ENCODE measurements at places on chromosomes 5 and 9. TPM values are rescaled to one million over a fixed set of nuclear protein-coding genes. Genes with fewer than 3 reads are reported as not detected.

- no peaks in the 10 kb centered on the region for H3K27me3 ChIP-seq
- H3K27ac ChIP-seq = no peak overlapping the region
- no peak overlapping the region for H3K4me3 ChIP-seq
- peaks cover 19% of the 10 kb centered on the region for H3K36me3 ChIP-seq
Observed at GRCh38 chr5:176353533-176353932, 8.0 kb downstream of the KIAA1191 start.

DNA sequence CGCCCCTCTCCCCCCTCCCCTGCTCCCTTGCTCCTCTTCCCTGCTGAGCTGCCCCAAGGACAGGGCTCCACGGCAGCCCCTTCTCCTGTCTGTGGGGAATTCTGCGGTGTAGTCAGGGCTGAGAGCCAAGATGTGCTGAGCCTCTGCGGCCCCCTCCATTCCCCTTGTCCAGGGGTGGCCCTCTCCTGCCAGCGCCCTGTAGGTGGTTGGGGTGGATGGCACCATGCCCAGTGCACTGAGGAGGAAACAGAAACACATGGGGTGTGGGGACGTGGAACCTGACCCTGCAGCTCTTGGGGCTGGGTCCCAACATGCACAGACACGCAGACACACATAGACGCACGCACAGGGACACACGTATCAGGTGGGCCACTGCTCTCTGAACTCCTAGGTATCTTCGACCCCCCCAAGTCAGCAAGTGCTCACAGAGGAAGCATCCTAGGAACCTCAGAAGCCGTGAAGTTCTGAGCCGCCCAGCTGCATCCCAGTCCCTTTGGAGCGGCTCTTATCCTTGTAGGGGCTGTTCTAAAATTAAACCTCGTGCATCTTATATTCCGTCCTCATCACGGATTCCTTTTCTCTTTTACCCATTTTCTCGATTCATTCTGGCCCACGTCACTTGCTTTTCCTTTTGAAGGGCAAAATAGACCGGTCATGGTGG is 64.8 kb downstream of the HMCN2 start:
- no peak for DNase-seq
- no peak overlapping the region for H3K4me3 ChIP-seq
- H3K27ac ChIP-seq = no peak overlapping the region
- no peaks in the 10 kb centered on the region for H3K27me3 ChIP-seq
- H3K4me1 ChIP-seq = peaks cover 7% of the 10 kb centered on the region

Gene LCN15
- total RNA-seq = not detected

DNA sequence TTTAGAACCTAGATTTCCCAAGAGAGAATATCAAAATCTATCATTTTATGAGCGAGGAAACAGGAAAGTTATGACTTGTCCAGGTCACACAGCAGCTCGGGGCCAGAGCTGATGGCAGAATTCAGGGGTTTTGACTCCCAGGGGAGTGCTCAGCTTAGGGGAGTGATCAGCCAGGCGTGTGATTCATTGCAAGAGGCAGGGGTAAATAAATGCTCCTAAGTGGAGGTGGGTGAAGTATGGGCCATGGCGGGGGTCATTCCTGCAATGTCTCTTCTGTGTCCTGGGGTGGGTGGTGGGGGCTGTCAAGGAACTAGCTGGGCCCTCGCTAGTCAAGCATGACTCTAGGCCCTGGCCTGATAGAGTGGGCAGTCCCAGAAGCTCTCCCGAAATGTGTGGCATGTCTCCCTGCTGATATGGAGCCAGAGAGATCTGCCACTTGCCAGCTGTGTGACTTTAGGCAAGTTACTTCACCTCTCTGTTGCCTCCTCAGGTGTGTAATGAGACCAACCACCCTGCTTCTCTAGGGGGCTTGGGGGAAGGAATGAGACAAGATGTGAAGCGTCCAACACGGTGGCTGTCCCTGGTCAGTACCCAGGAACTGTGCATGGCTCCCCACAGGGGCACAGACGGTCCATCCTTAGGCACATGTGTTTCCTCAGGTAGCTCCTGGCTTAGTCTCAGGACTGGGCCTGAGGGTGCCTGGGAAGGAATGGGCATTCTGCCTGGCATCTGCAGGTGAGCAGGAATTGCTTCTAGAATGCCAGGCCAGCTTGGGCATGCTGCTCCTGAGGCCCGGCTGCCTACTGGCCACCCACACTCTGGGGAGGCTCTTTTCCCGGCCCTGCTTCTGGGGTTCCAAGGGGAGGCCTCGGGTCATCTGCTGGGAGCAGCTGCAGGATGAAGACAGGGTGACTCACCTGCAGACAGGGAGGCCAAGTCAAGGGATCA is 36.5 kb upstream of the SH3PXD2B start:
- H3K27me3 ChIP-seq = no peaks in the 10 kb centered on the region
- H3K4me3 ChIP-seq = no peak overlapping the region
- no peaks in the 10 kb centered on the region for H3K4me1 ChIP-seq
- H3K27ac ChIP-seq = no peak overlapping the region

GRCh38 chr9:129272348-129273025 is 94.4 kb upstream of the IER5L start:
- H3K36me3 ChIP-seq = no peaks in the 10 kb centered on the region
- H3K27ac ChIP-seq = no peak overlapping the region
- DNase-seq = peak; percentile 13
- no peaks in the 10 kb centered on the region for H3K4me1 ChIP-seq
- no peaks in the 10 kb centered on the region for H3K27me3 ChIP-seq

GRCh38 chr5:112205846-112206245 is 213.2 kb downstream of the EPB41L4A start:
- no peaks in the 10 kb centered on the region for H3K36me3 ChIP-seq
- DNase-seq = no peak
- H3K27ac ChIP-seq = no peak overlapping the region
- no peaks in the 10 kb centered on the region for H3K27me3 ChIP-seq
- no peak overlapping the region for H3K4me3 ChIP-seq
- H3K4me1 ChIP-seq = no peaks in the 10 kb centered on the region
